ENCODE measurements at places on chromosomes 16 and 17.
A peak's percentile ranks its signal among the peaks of the same experiment; 100 is the strongest.

DNA sequence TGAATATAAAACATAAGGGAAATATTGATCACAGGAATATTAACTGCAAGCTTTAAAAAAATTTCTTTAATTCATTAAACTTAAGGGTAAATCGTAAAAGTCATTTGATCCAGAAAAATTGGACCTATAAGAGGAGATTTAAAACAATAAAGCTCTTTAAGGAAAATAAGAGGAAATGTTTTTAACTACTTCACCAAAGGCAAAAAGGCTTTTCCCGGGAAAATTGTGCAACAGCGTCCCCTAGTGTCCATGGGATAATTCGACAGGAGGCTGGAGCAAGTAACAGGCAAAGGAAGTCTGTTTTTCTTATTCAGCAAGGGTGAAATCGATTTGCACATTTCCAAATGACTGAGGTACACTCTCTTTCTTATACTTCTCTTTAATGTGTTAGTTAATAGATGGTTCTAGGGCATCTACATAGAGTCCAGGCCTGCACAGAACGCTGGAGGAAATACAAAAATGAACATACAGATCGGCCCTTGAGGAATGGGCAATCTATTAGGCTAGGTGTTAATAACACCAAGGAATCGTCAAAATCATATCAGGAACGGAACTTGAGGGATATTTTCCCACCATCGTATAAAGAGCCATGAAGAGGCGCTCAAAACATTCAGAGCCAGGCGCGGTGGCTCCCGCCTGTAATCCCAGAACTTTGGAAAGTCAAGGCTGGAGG, 61.4 kb downstream of the ZNF18 start:
- peak; percentile 14 for DNase-seq

- DNase-seq = no peak
These were observed 47.8 kb downstream of the SLC7A5 start for GRCh38 chr16:87821376-87822107.

- peak; percentile 5 for DNase-seq
These were observed 39.2 kb upstream of the ABCC12 start for GRCh38 chr16:48194828-48195556.

DNA sequence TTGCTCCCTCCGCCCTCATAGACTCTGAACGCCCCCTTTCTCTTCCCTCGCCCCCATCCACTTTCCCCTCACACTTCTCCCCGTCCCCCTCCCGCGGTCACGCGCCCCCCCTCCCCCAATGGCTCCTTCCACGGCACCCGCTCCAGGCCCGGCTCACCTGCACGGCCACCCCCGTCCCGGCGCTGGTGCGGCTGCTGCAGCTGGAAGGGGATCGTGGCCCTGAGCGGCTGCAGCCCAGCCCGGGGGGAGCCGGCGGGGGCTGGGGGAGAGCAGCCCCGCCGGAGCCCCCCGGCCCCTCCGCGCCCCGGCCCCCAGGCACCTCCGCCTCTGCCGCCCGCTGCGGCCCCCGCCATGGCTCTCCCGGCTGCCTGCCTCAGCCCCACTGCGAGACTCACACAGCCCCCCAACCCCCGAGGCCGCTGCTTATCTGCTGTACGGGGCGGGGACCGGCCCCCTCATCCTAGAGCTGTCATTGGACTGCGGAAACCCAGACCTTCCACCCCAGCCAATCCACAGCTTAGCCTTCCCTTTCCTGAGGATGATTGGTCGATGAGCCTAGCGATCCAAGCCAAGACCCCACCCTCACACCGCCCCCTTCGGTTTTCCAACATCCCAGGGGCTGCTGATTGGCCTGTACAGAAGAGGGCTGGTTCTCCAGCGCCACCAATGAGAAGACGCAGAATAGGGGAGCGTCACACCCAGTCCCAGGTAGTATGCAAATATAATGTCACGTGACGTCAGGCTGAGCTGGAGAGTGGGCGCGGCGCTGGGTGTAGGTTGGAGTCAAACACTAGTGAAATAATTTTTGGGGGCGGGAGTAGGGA, at the start of gene FAM117A:
TSS of gene FAM117A (minus strand) at position 397 of the 824 bp plus-strand sequence. CDS start at position 353, 44 bp downstream.
- peak; percentile 99 for DNase-seq

DNA sequence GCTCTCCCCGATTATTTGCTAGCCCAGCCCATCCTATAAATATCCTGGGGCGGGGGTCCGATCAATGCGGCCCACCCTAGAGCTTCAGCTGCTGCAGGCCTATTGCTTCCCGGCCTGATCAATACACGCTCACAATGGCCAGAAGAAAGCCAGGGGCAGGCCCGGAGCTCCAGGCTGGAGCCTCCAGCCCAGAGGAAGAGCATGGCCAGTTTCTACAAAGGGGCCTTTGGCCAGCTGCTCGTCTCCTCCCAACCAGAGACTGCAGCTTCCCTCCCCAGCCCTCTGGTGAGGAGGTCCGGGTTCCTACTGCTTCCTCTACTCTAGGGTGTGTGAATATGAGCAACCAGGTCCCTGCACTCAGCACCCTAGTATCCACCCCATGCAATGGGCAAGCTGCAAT, 36.7 kb downstream of the SALL1 start:
- no peak for DNase-seq

DNA sequence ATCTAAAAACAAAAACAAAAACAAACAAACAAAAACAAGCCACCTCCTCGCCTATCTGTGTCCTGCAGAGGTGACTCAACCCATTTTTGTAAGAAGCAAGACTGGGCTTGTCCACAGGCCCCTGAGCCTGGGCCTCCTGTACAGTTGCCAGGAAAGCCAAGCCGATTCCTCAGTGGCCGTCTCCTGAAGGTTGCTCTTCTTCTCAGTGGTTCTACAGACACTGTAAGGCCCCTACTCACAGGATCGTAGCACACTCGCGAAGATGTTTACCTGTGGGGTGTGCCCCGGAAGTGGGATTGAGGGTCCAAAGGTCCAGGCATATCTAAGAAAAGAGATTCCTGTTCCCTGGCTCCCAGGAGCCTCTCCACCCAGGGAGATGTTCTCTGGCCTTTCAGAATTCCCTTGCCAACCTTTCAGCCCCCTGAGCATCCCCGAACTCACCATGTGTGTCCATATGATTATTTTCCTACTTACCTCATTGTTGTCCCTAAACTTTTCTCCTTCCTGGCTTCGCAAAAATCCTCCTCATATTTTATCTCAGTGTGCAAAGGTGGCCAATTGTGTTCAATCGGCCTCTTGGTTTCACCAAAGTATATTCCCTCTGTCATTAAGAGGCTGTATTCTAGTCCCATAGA, 7.5 kb upstream of the CES3 start:
- no peak for DNase-seq

GRCh38 chr16:4338125-4338582, 13.0 kb downstream of the PAM16 start:
- no peak for DNase-seq

GRCh38 chr17:846901-847843, 65.0 kb downstream of the MRM3 start:
- peak; percentile 79 for DNase-seq

DNA sequence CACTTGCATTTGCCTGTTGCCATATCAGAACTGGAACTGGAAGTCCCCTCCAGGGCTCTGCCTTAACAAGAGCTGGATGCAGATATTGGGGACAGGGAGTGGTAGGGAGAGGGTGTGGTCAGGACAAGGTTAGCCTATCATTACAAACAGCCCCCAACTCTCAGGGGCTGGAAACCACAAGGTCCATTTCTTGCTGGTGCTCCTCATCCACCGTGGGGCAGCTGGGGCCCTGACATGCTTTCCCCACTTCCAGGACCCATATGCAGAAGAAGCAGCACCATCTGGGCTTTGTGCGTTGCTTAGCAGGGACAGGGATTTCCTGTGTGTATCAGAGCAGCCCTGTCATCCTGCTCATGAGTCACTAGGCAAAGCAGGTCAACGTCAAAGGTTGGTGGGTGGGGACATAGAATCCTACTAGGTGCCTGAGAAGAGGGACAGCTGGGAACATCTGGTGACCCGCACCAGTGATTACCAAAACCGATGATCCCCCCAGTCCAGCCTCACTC, 26.9 kb downstream of the RGS9 start:
- DNase-seq = no peak

DNA sequence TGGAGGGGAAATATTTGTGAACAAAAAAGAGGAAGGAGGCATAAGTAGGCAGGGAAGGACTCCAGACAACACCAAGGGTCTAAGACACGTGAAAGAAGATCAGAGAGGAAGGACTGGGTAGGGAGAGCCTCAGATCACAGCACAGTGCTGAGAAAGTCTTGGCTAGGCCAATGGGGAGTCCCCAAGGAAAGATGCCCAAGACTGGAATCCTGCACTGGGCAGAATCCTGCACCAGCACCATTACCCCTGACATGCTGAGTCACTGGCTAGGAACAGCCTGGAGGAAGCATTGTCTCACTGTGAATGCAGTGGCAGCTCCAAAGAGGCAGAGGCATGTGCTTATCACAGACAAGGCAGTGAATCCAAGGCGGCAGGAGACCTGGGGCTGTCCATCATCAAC, 19.2 kb downstream of the CLEC19A start:
- no peak for DNase-seq

Data from endothelial cell of umbilical vein (primary cell).